ENCODE measurements at places on chromosomes 4 and X.

DNA sequence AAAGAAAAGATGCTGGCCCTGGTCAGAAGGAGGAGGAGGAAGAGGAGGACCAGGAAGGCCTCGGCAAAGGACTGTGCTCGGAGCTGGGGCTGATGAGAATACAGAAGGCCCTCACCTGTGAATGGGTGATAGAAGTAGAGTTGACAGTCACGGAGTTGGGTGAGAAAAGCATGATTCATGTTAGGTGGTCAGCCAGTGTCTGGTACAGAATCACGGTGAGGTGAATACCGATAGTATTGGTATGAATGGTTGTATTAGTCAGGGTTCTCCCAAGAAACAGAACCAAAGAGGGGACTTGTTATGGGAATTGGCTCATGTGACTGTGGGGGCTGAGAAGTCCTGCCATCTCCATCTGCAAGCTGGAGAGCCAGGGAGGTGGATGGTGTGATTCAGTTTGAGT is 32.5 kb upstream of the FAM156A start:
- no peak for DNase-seq

GRCh38 chrX:120459309-120459708 is 9.8 kb downstream of the LAMP2 start:
- no peak for DNase-seq

DNA sequence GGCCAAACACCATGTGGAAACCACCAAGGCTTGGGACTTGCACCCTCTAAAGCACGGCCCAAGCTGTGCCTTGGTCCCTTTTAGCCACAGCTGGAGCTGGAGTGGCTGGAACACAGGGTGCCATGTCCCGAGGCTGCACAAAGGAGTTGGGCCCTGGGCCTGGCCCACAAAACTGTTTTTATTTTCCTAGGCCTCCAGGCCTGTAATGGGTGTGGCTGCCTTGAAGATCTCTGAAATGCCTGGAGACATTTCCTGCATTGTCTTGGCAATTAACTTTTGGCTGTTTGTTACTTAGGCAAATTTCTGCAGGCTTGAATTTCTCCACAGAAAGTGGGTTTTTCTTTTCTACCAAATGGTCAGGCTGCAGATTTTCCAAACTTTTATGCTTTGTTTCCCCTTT is 55.7 kb downstream of the IL15 start:
- DNase-seq = no peak

DNA sequence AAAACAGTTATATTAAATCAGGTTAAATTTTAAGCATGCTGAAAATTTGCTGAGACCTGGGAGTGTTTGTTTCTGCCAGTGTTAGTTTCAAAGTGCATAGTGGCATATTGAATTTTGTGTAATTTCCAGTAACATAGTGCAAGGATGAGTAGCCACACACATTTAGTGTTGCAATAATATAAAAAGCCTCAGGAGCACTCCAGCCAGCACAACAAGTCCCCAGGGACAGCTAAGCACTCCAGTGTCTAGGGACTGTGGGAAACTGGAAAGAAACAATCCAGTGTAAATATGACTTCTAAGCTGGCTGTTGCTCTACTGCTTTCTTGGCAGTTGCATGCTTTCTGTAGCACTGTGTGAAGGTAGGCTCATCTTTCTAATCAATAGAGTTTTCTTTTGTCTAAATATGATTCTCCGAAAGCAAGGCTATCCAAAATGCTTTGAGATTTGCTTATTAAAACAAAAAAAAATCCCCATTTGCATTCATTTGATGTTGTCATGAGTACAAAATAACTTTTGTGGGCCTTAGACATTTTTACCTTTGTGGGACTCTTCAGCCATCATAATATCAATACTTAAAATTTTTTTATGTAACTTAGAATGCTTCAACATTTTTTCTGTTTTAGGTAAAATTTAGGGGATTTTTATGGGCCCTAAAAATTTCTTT is 24.2 kb upstream of the CXCL2 start:
- DNase-seq = no peak

DNA sequence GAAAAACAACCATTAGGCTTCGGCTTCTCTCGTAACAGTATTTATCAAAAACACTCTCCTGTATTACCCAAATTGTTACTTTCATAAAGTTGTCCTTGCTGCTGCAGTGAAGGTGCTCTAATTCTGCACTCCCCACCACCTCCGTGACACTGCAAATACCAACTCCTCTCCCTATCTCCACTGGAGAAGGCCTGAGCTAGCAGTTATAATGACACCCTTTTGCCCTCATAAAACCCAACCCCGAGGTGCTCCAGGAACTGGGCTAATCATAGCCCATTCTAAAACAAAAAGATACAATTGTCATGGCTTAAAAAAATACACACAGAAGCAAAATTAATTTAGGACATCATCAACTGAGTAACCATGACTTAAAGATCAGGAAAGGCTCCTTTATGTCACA is 59.2 kb downstream of the MAP7D2 start:
- DNase-seq = no peak

DNA sequence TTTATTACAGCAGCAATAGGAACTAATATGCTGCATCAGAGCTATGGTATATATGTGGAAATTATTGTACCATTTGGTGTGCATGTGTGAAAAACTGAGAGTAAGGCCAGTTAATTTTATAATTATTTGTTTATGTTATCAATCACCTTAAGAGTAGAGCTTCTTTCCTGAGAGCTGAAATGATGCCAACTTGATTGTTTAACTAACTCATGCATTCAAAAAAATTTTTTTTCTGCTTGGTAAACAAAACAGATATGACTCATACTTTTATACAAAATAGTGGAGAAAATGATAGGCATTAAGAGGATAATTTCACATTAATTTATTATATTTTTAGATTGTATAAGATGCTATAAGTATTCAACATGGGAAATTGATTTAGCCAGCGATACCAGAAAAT is 622.7 kb downstream of the RAPGEF2 start:
- no peak for DNase-seq

DNA sequence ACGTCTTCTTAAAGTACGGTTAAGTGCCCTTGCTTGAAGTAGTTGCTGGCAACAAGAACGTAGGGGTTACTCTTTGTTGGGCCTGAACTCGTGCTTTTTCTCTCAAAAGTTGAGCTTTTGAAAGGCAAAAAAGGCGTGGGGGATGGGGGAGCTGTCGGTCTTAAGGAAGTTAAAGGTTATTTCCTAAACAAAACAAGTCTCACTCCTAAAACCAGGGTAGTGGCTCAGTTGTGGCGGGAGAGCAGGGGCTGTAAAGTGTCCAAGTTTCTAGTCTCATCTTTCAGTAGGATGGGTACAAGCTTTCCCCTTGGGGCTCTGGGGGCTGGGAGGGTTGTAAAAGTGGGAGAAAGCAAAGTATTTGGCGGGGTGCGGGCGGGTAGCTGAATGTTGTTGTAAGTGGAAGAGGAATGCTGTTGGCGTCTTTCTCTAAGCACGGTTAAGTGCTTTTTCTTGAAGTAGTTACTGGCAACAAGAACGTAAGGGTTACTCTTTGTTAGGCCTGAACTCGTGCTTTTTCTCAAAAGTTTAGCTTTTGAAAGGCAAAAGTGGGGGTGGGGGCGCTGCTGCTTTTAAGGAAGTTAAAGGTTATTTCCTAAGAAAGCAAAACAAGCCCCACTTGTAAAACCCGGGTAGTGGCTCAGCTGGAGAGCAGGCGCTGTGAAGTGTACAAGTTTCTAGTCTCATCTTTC is 904 bp upstream of the WDR1 start:
- no peak for DNase-seq

GRCh38 chr4:15002659-15003400 is 549 bp downstream of the CPEB2 start:
- DNase-seq = peak; percentile 52

- DNase-seq = no peak
Measured at GRCh38 chr4:98126141-98126540, 17.1 kb downstream of the STPG2 start.
